Lung (tissue), 17 donors: ENCODE measurements at places on chromosomes 1 and 21. TPM values are rescaled to one million over a fixed set of nuclear protein-coding genes. Genes with fewer than 3 reads are reported as not detected.

DNA sequence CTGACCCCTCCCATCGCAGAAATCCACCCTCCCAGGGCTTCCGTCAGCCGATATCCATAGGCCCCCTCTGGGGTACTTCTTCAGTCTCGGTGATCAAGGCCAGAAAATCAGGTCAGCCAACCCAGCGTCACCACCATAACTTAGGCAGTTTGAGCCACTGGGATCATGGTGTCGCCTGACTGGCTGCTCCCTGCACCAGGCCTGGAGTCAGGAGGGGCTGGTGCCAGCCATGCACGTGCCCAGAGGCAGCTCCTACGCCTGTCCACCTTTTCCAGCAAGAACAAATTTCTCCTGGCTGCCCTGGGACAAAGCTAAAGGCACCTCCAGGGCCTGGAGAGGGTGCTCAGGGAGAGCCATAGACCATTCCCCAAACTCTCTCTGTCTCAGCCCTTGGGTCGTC lies 4.8 kb upstream of the CTRC start:
- no peak for DNase-seq
- no peak overlapping the region for H3K27ac ChIP-seq
- no peaks in the 10 kb centered on the region for H3K27me3 ChIP-seq
- no peaks in the 10 kb centered on the region for H3K36me3 ChIP-seq
- H3K4me1 ChIP-seq = peaks cover 6% of the 10 kb centered on the region
- no peak overlapping the region for H3K4me3 ChIP-seq

GRCh38 chr1:214570442-214570841 lies 19.0 kb upstream of the PTPN14 start:
- no peaks in the 10 kb centered on the region for H3K36me3 ChIP-seq
- H3K4me3 ChIP-seq = no peak overlapping the region
- no peak overlapping the region for H3K27ac ChIP-seq
- no peaks in the 10 kb centered on the region for H3K27me3 ChIP-seq
- peaks cover 5% of the 10 kb centered on the region for H3K4me1 ChIP-seq

DNA sequence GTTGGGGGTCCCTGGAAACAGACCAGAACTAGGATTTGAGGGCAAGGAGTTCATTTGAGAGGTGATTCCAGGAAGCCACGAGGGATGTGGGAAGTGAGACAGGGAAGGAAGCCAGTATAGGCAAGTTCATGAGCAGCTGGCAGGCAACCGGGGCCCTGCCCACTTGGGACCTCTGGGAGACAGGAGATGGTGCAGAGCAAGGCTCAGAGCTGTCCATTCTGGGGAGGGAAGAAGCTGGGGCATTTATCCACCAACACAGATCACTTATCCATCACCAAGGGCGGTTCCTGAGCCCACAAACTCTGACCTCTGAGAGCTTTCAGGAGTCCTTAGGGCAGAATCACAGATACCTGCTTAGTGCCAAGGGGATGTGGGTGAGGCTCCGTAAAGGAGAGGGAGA lies 16.8 kb downstream of the EDN2 start:
- H3K36me3 ChIP-seq = no peaks in the 10 kb centered on the region
- H3K4me1 ChIP-seq = no peaks in the 10 kb centered on the region
- no peak for DNase-seq
- H3K4me3 ChIP-seq = no peak overlapping the region

DNA sequence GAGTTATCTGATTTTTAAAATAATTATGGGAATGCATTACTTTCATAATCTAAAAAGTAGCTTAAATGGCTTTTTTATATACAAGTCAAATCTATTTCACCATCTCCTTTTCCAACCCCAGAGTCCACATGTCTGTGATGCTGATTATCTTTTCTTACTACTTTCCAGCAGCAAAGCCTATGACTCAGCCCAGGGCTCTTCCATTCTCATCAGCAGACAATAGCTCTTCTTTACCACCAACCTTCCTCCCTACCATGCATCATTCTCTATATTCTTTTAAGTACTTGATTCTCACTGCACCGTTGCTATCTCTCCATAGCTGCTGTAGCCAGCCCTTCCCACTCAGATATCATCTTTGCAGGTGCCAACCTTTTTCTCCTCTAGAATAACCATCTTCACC lies 61.3 kb downstream of the OVGP1 start:
- H3K27me3 ChIP-seq = no peaks in the 10 kb centered on the region
- no peak overlapping the region for H3K4me3 ChIP-seq
- DNase-seq = no peak
- H3K4me1 ChIP-seq = no peaks in the 10 kb centered on the region

Gene BTBD19
- 20.0 TPM for total RNA-seq

Gene SYCP1
- 0.09 TPM for total RNA-seq
